Activated CD4-positive, alpha-beta T cell treated with anti-CD3 and anti-CD28 coated beads, Interleukin-2, amount 10 ng/mL, durations not matched to agents 7 days and 5 days (primary cell): ENCODE measurements at places on chromosomes 5 and 9. TPM values are rescaled to one million over a fixed set of nuclear protein-coding genes. Genes with fewer than 3 reads are reported as not detected.

GRCh38 chr5:6399980-6400910 is 21.9 kb upstream of the MED10 start:
- no peak for DNase-seq

- no peak for DNase-seq
These were observed 131.1 kb upstream of the PHYKPL start for GRCh38 chr5:178363501-178364325.

TAF1L gene
- not detected for total RNA-seq

- no peak for DNase-seq
These were observed 95.0 kb upstream of the ARRDC3 start for GRCh38 chr5:91478096-91478495.

DNA sequence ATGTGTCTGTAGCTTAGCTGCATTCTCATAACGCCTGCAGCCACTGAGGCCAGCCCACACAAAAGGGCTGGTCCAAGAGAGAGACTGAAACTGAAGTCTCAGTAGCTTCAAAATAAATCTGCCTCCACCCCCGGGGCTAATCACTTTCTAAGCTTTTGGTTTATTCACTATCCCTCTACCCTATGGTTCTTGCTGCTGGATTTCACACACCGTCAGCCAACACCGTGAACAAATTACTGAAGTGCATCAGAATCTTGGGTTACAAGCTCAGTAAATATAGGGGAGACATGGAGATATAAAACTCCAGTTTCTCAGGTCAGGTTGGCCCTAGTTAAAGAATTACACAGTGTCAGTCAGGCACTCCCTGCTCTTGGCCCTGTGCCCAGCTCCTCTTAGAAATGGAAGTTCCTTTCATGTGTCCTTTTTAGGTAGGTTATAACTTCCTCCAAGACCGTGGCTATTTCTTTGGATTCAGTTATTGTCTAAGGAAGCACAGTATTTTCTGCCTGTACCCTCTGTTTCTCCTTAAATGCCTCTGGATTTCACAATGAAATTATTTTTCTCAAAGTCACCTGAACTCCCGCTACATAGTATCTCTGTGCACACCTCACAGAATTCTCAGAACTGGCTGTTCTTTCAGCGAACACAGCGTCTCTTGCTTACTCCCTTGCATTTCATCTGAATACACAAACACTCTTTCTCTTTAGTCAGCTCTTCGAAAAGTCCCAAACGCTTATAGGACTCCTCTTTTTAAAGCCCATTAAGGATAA is 112.5 kb downstream of the FAM174A start:
- DNase-seq, result no peak

GRCh38 chr9:132474253-132474652 is 64.2 kb downstream of the CFAP77 start:
- no peak for DNase-seq

HEMGN gene
- 2.9 TPM for total RNA-seq

KIF4B gene
- not detected for total RNA-seq

DNA sequence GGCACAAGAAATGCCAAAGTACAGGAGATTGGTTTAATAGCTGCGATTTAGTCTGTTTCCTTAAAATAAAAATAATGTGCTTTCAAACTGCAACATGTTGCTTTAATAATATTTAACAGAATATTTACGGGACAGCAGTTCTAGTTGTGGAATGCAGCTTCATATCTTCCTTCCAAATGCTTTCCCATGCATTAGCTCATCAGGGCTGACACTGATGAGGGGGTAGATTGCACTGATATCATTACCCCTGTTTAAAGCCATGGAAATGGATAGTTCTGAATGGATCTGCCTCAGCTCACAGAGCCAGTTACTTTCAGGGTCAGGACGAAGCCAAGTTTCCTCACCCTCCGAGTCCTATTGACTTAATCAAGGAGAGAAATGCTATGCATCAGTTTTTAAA is 93.2 kb upstream of the OSMR start:
- DNase-seq, result no peak

GRCh38 chr9:69431777-69432176 is 106.8 kb downstream of the ENTREP1 start:
- DNase-seq, result no peak

DNA sequence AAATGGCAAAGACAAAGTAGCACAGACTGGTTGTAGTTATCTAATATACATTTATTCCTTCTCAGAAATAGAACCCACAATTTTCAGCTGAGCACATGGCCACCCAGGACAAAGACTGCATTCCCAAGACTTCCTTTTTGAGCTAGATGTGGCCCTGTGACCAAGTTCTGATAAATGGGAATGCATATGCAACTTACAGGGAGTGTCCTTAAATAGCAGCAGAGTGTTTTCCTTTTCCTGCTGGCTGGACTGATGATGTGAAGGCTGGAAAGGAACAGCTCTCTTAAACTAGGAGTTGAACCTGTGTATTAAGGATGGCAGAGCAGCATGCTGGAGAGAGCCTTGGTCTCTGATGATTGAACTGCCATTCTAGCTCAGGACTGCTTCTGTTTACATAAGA is 74.7 kb upstream of the TNPO1 start:
- DNase-seq, result no peak

DNA sequence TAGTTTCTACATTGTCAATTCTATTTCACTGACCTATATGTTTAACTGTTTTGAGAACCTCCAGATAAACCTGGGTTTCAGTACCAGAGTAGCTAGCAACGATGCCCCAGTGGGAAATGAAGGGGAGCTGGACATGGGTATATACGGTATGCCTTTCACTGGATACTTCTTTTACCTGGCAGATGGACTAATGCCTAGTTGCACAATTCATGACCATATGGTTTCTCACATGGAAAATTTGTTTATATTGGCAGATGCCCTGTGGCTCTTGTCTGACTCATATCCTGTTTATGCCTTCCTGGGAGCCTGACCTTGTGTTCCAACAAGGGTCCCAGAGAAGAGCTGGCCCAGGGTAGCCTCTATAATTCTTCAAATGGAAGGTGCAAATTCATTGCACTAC is 144.1 kb downstream of the MAT2B start:
- DNase-seq, result no peak

GRCh38 chr5:43140286-43140685 is 19.6 kb downstream of the ZNF131 start:
- DNase-seq, result no peak

- no peak for DNase-seq
These were observed 54.2 kb upstream of the NOTCH1 start for GRCh38 chr9:136599811-136600660.

MOCS2 gene
- total RNA-seq, result 24.3 TPM

DNA sequence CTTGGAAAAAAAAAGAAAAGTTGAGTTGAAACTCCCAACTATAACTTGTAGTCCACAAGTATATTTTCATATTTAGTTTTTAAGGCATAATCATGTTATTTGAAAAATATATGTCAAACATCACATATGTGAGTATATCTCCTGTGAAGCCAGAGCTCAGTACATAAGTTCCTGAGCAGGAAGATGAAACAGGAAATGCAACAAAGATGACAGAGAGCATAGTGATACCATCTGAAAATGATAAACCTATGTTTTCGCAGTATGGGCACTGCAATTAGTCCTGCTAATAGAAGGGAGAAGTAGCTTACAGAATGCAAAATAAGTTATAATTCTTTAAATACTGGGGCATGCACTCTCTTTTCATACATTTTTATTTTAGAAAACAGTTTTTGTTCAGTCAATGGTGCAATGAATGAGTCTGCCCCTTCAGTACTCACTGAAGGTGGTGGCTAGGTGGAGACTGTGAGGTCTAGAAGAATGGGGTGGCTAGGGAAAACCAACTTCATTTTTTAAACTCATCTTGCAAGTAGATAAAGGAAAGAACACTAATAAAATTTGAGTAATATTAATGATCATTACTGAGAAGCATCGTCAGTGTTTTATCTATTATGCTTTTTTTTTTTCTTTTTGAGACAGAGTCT is 54.1 kb upstream of the FYB1 start:
- peak; percentile 12 for DNase-seq

- DNase-seq, result no peak
These were observed 63.9 kb downstream of the ALDH1A1 start for GRCh38 chr9:72888943-72889342.

- peak; percentile 53 for DNase-seq
These were observed 663 bp upstream of the SMIM27 start for GRCh38 chr9:32551276-32552051.

DMRT2 gene
- not detected for total RNA-seq

DNA sequence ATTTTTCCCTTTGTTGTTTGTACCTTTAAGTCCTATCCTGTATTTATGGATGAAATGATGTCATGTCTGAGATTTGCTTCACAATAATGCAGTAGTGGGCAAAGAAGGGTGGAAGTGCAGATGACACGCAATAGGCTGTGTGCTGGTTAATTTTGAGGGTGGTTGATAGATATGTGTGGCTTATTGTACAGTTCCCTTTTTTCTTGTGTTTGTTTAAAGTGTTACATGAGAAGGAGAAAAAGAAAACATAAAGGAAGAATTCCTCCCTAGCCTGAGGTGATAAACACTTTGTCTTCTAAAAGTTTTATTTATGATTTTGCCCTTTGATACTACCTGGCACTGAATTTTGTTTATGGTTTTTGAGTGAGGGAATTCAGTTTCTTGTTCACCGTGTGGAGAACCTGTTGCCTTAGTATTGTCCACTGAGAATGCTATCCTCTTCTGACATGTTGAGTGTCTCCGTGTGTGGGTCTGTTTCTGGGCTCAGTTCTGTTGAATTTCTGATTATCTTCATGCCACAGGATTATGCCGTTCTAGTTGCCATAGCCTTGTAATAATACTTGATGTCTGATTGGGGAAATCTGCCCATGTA is 52.3 kb upstream of the FAM120AOS start:
- no peak for DNase-seq

- no peak for DNase-seq
These were observed 1.8 kb upstream of the MYORG start for GRCh38 chr9:34378376-34379060.

GRCh38 chr5:16755641-16756040 is 138.8 kb upstream of the RETREG1 start:
- DNase-seq, result no peak

DNA sequence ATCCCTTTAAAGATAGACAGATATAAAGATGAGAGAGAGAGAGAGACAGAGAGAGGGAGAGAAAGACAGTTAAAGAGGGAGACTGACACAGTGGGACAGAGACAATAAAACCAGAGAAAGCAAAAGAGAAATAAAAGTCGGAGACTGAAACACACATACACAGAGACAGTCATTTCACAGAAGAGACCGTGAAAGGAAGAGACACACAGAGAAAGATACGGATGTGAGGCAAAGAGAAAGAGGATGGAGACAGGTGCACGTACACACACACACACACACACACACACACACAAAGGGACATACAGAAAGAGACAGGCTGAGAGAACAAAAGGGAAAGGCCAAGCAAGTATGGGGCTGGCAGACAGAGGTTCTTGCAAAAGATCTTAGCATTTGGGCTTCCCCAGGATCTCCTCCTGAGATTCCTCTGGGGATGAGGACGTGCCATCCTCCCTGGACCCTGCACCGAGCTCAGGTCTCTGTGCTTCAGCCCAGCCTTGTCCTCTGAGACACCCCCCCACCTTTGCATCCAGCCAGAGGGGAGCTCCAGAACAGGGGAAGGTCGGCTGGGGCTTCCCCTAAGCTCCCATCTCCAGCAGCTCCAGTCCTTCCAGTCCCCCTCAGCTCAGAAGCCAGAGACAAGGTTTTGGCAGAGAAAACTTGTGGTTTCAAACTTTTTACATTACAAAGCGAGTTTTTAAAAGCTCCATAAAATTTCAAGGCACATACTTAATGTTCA is 318.4 kb upstream of the PANK3 start:
- DNase-seq, result no peak

DNA sequence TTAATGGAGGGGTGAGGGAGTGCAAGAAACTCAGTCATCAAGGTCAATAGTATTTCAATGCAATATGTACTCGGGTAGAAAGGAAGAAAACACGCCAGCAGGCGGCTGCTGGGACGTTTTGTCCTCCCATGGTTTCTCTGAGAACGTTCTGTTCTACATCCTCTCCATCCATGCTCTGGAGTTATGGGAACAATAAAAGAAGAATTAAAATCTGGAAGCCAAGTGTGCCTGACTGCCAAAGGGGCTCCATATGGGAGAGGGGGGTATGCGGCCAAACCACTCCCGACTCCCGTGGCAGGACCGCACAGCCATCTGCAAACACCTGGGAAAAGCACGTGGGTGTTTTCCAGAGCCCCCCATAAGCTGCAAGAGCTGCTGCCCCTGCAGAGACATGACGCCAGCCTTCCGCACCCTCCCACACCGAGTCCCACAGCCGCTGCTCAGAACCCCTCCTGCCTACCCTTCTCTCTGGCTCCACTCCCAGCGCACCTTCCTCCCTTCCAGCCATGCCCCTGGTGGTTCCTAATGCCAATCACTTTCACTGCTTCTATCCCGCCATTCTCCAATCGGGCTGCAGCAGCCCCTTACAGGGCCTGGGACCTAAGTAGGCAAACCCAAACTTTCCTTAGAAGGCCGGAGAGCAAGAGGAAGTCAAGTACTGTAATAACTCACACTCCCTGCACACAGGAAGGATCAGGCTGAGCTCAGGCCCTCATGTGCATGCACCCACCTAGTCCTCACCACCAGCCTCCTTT is 241.6 kb downstream of the SYK start:
- DNase-seq, result no peak

FOXD4L4 gene
- 0.37 TPM for total RNA-seq

DNA sequence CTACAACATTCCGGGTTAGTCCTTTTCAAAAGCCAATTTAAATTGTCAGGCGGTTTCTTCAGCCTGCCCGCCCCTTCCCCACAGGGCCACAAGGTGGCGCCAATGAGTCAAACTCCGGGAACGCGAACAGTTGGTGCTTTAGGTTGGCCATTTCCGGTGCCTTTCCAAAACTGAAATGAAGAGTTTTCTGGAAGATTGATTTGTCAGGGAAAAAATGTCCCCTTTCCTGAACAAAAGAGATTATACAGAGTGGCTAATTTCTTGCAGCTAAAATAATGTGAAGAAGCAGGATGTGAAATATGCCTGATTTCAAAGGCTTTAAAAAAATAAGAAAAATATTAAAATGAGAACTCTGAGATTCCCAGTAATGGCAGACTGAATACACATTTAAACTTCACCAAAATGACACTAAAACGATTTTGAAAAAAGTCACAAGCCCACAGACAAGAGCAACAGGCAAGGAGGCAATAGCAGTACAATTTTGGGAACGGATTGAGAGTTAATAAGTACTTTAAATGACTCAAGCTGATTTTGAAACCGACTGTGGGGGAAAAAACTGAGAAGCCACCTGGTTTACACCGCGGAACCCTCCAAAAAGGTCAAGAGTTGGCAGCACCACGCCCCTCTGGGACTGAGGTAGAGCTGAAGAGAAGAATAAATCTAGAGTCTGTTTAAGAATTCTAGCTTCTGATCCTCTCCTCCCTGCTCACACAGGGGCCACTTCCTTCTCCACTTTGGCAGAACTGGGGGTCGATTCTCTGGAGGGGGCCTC is 45.7 kb downstream of the SLC46A2 start:
- peak; percentile 72 for DNase-seq
